ENCODE measurements at places on chromosomes 3 and 15. TPM values are rescaled to one million over a fixed set of nuclear protein-coding genes. Genes with fewer than 3 reads are reported as not detected.

- H3K36me3 ChIP-seq = peaks cover 6% of the 10 kb centered on the region
- H3K27ac ChIP-seq = no peak overlapping the region
- H3K4me3 ChIP-seq = no peak overlapping the region
- peak; percentile 51 for DNase-seq
These were observed 21.8 kb downstream of the METTL6 start for GRCh38 chr3:15405448-15406050.

Gene PRSS50
- not detected for polyA plus RNA-seq

DNA sequence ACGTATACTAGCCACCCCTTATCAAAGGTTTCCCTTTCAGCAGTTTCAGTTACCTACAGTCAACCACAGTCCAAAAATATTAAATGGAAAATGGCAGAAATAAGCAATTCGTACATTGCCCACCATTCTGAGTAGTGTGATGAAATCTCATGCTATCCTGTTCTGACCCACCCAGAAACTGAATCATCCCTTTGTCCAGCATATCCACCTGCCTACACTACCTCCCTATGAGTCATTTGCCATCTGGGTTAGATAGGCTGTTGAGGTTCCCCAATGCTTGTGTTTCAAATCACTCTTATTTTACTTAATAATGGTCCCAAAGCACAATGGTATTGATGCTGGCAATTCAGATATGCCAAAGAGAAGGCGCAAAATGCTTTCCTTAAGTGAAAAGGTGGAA, 15.3 kb upstream of the PHC3 start:
- no peaks in the 10 kb centered on the region for H3K4me1 ChIP-seq
- H3K27ac ChIP-seq = no peak overlapping the region
- DNase-seq = no peak
- H3K27me3 ChIP-seq = no peaks in the 10 kb centered on the region
- H3K4me3 ChIP-seq = no peak overlapping the region
- H3K36me3 ChIP-seq = no peaks in the 10 kb centered on the region

DNA sequence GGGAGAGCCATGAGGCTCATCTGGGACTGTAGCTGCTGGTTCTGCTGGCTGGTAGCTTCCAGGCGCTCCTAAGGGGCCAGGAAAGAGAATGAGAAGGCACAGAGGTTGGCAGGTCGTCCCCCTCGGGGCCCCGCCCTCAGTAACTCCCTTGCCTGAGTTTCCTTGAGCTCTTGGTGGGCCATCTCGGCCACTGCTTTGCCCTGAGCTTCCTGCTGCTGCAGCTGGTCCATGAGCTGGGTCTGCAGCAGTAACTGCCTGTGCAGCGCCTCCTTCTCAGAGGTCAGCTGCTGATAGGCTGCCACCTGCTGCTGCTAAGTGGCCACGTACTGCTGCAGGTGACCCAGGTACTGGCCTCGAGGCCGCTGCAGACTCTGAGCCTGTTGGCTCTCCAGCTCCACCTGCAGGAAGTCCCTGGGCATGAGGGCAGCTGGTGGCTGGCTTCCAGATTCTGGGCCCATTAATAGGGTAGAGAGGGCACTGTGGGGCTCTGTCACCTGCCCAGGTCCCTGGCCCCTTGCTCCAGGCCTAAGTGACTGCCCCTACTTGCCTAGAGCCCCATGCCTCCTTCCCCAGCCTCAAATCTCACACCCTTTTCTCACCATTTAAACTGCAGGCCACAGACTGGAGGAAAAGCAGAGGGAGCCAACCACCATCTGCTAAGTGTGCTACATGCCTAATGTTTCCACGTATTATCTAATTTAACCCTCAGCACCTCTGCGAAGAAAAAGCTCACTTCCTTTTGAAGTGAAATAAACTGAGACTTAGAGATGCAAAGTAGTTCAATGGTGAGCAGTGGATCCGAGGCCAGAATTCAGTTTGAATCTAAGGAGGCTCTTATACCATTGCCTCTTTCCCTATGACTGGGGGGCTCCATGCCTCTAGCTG, 10.8 kb upstream of the VPS33B start:
- H3K4me1 ChIP-seq = no peaks in the 10 kb centered on the region
- 0 out of 2 replicates have a peak, but pooled peaks cover 7% of the 10 kb centered on the region for H3K27me3 ChIP-seq
- no peak overlapping the region for H3K4me3 ChIP-seq
- H3K27ac ChIP-seq = no peak overlapping the region
- peak; percentile 40 for DNase-seq

DNA sequence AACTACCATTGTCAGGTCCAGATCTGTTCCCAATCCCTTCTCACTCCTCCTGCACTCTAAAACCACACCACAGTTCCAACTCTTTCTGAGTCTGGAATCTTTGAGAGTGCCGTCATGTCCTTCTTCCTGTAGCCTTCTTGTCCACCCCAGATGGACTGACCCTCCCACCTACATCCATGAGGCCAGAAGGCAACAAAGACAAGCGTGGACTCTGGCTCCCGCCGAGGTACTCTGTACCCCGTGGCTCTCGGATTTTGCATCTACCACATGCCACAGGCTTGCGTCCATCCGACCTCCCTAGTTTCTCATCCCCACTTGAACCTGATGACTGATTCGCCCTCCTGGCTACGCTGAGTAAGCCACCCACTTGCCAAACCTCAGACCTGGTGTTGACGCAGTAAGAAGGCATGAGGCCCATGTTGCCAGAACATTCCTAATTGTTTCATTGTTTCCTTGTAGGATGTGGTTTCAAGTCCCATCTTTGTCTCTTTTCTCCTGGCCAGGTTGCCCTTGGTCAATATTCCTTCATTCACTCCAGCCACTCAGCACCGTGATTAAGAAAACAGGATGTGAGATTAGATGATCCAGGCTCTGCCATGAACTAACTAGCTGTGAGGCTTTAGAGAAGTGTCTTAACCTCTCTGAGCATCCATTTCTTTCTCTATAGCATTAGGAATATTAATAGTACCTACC, 1.1 kb upstream of the ZBTB38 start:
- H3K27ac ChIP-seq = peak overlapping the region; percentile 88
- no peak overlapping the region for H3K4me3 ChIP-seq
- H3K27me3 ChIP-seq = no peaks in the 10 kb centered on the region
- H3K36me3 ChIP-seq = no peaks in the 10 kb centered on the region
- DNase-seq = no peak
